PC-9 (cell line): ENCODE measurements at places on chromosomes 6 and 20. TPM values are rescaled to one million over a fixed set of nuclear protein-coding genes. Genes with fewer than 3 reads are reported as not detected.

Gene PXMP4
- total RNA-seq, result 12.2 and 19.1 TPM in 2 replicates

Gene JPH2
- total RNA-seq, result 41.1 and 58.8 TPM in 2 replicates

Gene LCA5
- 4.8 and 5.4 TPM in 2 replicates for total RNA-seq

Gene IL17F
- not detected in 2 replicates for total RNA-seq

Gene CST5
- 0.93 and 2.2 TPM in 2 replicates for total RNA-seq

Gene BMP7
- 0.13 and 0.60 TPM in 2 replicates for total RNA-seq

Gene APCDD1L
- total RNA-seq, result 2.4 and 3.0 TPM in 2 replicates

Gene SLC32A1
- total RNA-seq, result not detected in 2 replicates

Gene PACRG
- not detected in 2 replicates for total RNA-seq

Gene YIPF3
- 91.3 and 98.4 TPM in 2 replicates for total RNA-seq

Gene RHAG
- not detected in 2 replicates for total RNA-seq

Gene CNKSR3
- 3.4 and 4.7 TPM in 2 replicates for total RNA-seq

Gene ETV7
- total RNA-seq, result 0.57 and 0.83 TPM in 2 replicates

Gene FKBP1C
- total RNA-seq, result 0.46 TPM in 1 of 2 replicates, not detected in the other

Gene SLC22A1
- total RNA-seq, result 0.25 TPM in 1 of 2 replicates, not detected in the other

Gene TRIM40
- total RNA-seq, result not detected in 2 replicates

Gene TBCC
- 12.3 and 15.1 TPM in 2 replicates for total RNA-seq

Gene MAP3K5
- 10.4 and 10.9 TPM in 2 replicates for total RNA-seq

Gene COL10A1
- total RNA-seq, result not detected in 2 replicates

Gene PTPRT
- total RNA-seq, result not detected in 2 replicates

Gene DACT2
- not detected in 2 replicates for total RNA-seq

Gene HFE
- total RNA-seq, result 33.3 and 46.0 TPM in 2 replicates

Gene BTNL2
- not detected in 2 replicates for total RNA-seq

Gene SLC26A8
- total RNA-seq, result not detected in 2 replicates

Gene SLC25A27
- total RNA-seq, result 25.0 and 27.1 TPM in 2 replicates

Gene C6orf163
- total RNA-seq, result 1.5 and 2.0 TPM in 2 replicates

Gene SH3BGRL2
- total RNA-seq, result 24.2 and 27.4 TPM in 2 replicates

Gene ZNF831
- not detected in 2 replicates for total RNA-seq

Gene GABRR1
- not detected in 2 replicates for total RNA-seq

Gene GNAS
- total RNA-seq, result 929 and 1,304 TPM in 2 replicates

Gene GSTA3
- total RNA-seq, result not detected in 2 replicates

Gene SMPDL3A
- total RNA-seq, result 2.4 TPM in 2 replicates

Gene TFAP2A
- 37.0 and 43.8 TPM in 2 replicates for total RNA-seq

Gene PGC
- total RNA-seq, result not detected in 2 replicates

Gene SUPT3H
- total RNA-seq, result 9.0 and 9.2 TPM in 2 replicates

Gene PHF20
- 59.8 and 60.2 TPM in 2 replicates for total RNA-seq

Gene ERMARD
- total RNA-seq, result 19.3 and 28.2 TPM in 2 replicates

Gene CRISP2
- total RNA-seq, result not detected in 2 replicates

Gene CST4
- total RNA-seq, result 0.78 TPM in 1 of 2 replicates, not detected in the other

Gene CCN2
- total RNA-seq, result 20.2 and 34.1 TPM in 2 replicates

Gene PI16
- total RNA-seq, result 0.83 and 1.9 TPM in 2 replicates

Gene POU3F2
- not detected in 2 replicates for total RNA-seq

Gene ECT2L
- not detected in 2 replicates for total RNA-seq

Gene RRAGD
- total RNA-seq, result 0.18 TPM in 1 of 2 replicates, not detected in the other
